ENCODE measurements at places on chromosomes 2 and 18. TPM values are rescaled to one million over a fixed set of nuclear protein-coding genes. Genes with fewer than 3 reads are reported as not detected.
A peak's percentile ranks its signal among the peaks of the same experiment; 100 is the strongest.

- no peak for DNase-seq
- peaks cover 3% of the 10 kb centered on the region for H3K27me3 ChIP-seq
- H3K36me3 ChIP-seq: no peaks in the 10 kb centered on the region
- no peak overlapping the region for H3K4me3 ChIP-seq
- no peak overlapping the region for H3K27ac ChIP-seq
- peaks cover 6% of the 10 kb centered on the region for H3K4me1 ChIP-seq
Measured at GRCh38 chr18:6722690-6723089, 6.8 kb upstream of the ARHGAP28 start.

- DNase-seq: no peak
- H3K27ac ChIP-seq: no peak overlapping the region
- peak overlapping the region; percentile 59 for H3K4me3 ChIP-seq
- H3K4me1 ChIP-seq: peaks cover 2% of the 10 kb centered on the region
Measured at GRCh38 chr2:96117701-96118588, 1.6 kb upstream of the ADRA2B start.

DNA sequence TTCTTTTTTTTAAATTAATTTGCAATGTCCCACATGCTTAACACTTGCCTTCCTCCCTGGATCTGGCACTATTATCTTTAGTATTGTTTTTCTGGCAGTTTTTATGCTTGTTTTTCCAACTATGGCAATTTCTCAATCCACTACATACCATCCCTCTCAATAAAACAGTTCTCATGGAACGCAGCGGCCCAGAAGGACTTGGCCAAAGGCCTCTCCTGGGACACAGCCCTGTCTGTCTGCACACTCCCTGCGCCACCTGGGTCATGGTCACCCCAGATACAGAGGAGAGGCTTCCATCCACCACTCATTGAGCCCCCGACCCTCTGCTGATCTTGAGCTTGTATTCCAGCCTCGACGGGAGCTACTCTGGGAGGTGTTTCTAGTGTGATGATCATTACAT, 91.2 kb downstream of the TWIST2 start:
- no peak overlapping the region for H3K27ac ChIP-seq
- no peak overlapping the region for H3K4me3 ChIP-seq
- H3K36me3 ChIP-seq: no peaks in the 10 kb centered on the region
- H3K27me3 ChIP-seq: peaks cover 2% of the 10 kb centered on the region
- DNase-seq: no peak

The LYPD6B gene
- total RNA-seq: 0.69 TPM

The MPP4 gene
- total RNA-seq: 0.25 TPM

DNA sequence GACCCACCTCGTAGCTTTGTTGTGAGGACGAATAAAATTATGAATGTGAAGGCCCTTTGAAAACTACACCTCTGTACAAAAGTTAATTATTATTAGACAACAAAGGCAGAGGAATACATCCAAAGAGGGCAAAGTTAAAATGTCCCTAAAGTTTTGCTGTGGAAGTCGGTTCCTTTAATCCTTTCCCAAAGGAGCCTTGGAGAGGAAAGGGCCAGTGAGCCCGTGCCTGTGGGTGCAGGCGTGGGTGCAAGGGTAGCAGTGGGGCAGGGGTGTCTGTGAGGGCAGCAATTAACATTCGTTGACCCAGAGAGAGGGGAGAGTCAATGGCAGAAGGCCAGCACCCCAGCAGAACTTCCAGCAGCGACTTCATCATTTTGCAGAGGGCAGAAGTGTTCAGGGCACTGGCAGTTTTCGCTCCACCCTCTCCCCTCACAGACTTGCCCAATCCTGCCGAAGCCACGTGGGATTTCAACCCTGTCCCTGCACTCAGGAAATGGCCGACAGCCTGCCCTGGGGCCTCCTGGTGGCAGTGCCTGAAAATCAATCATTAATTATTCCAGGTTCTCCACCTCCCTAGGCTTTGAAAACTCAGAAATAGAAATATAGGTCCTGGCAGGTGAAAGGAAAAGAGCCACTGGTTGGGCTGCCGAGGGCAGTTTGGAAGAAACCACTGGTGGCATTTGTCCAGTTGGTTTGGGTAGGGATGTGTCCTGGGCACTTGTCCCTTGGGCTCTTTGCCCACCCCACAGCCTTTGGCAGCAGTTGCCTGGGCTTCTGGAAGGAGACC, 4.2 kb upstream of the PAX8 start:
- no peak overlapping the region for H3K4me3 ChIP-seq
- peak; percentile 48 for DNase-seq
- H3K27me3 ChIP-seq: peaks cover 28% of the 10 kb centered on the region
- no peak overlapping the region for H3K27ac ChIP-seq
- no peaks in the 10 kb centered on the region for H3K4me1 ChIP-seq
- H3K36me3 ChIP-seq: no peaks in the 10 kb centered on the region

GRCh38 chr2:12728221-12728777, 11.6 kb downstream of the TRIB2 start:
- H3K27ac ChIP-seq: peak overlapping the region; percentile 38
- DNase-seq: no peak
- peaks cover 25% of the 10 kb centered on the region for H3K4me1 ChIP-seq
- H3K27me3 ChIP-seq: peaks cover 2% of the 10 kb centered on the region

The INHA gene
- not detected for total RNA-seq

The TTN gene
- total RNA-seq: 0.34 TPM

GRCh38 chr2:46690825-46691224, 211.5 kb downstream of the TMEM247 start:
- H3K4me3 ChIP-seq: no peak overlapping the region
- DNase-seq: no peak
- H3K36me3 ChIP-seq: no peaks in the 10 kb centered on the region
- H3K27ac ChIP-seq: no peak overlapping the region
- peaks cover 8% of the 10 kb centered on the region for H3K4me1 ChIP-seq
- no peaks in the 10 kb centered on the region for H3K27me3 ChIP-seq

DNA sequence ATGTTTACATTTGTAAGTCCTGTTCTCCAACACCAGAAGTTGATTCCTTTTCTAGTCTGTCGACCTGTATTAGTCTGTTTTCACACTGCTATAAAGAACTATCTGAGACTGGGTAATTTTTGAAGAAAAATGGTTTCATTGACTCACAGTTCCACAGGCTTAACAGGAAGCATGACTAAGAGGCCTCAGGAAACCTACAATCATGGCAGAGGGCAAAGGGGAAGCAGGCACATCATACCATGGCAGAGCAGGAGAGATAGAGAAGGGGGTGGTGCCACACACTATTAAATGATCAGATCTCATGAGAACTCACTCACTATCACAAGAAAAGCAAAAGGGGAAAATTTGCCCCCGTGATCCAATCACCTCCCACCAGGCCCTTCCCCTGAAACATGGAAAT, 112.8 kb upstream of the MAP3K20 start:
- H3K4me3 ChIP-seq: no peak overlapping the region
- H3K36me3 ChIP-seq: no peaks in the 10 kb centered on the region
- peaks cover 3% of the 10 kb centered on the region for H3K27me3 ChIP-seq

GRCh38 chr2:69272803-69273471, 114.1 kb downstream of the GFPT1 start:
- no peak overlapping the region for H3K4me3 ChIP-seq
- no peaks in the 10 kb centered on the region for H3K36me3 ChIP-seq
- H3K27me3 ChIP-seq: no peaks in the 10 kb centered on the region
- no peaks in the 10 kb centered on the region for H3K4me1 ChIP-seq

DNA sequence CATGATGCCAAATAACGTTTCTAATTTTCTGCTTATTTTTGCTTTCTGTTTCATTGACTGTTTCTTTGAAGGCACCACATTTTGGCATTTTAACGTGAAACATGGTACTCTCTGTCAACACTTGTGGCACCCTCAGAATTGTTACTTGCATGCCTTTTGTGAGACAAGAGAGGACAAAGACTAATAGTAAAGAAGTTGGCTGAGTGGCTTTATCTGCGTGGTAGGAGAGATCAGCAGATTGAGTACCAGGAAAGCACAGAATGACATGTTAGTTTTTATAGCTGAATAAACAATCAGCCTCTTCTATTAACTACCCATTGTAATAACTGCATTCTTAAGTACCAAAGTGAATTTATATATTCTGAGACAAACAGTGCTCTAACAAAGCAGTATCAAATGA, 8.6 kb downstream of the ZNF638 start:
- H3K27ac ChIP-seq: no peak overlapping the region
- peaks cover 2% of the 10 kb centered on the region for H3K27me3 ChIP-seq
- DNase-seq: no peak
- no peaks in the 10 kb centered on the region for H3K36me3 ChIP-seq
- H3K4me1 ChIP-seq: peaks cover 33% of the 10 kb centered on the region
- no peak overlapping the region for H3K4me3 ChIP-seq

The MAB21L4 gene
- total RNA-seq: not detected

The ERMN gene
- total RNA-seq: not detected

The EVX2 gene
- total RNA-seq: 0.76 TPM

The LINC00305 gene
- total RNA-seq: not detected

The ANKRD29 gene
- not detected for total RNA-seq

- H3K27ac ChIP-seq: no peak overlapping the region
- no peaks in the 10 kb centered on the region for H3K27me3 ChIP-seq
- DNase-seq: no peak
- no peak overlapping the region for H3K4me3 ChIP-seq
- no peaks in the 10 kb centered on the region for H3K4me1 ChIP-seq
- H3K36me3 ChIP-seq: no peaks in the 10 kb centered on the region
Measured at GRCh38 chr2:191642541-191642940, 35.4 kb upstream of the NABP1 start.

DNA sequence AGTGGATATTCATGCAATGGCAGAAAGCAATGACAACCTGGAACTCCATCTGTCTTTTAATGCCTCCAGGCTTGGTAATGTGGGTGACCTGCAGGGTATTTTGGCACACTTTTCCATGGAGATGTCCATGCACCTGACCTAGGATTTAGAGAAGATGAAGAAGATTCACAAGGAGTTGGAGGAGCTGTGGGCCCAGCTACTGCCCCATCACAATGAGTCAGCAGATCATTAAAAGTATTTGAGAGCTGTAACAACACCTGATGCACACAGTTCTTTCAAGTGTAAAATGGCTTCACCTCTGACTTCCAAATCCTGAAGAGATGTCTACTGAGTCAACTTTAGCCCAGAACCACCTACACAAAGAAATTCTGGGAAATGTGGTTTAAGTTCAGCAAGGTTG, 22.1 kb upstream of the OSR1 start:
- no peak overlapping the region for H3K4me3 ChIP-seq
- H3K27me3 ChIP-seq: no peaks in the 10 kb centered on the region
- H3K4me1 ChIP-seq: no peaks in the 10 kb centered on the region
- no peaks in the 10 kb centered on the region for H3K36me3 ChIP-seq
- no peak overlapping the region for H3K27ac ChIP-seq

DNA sequence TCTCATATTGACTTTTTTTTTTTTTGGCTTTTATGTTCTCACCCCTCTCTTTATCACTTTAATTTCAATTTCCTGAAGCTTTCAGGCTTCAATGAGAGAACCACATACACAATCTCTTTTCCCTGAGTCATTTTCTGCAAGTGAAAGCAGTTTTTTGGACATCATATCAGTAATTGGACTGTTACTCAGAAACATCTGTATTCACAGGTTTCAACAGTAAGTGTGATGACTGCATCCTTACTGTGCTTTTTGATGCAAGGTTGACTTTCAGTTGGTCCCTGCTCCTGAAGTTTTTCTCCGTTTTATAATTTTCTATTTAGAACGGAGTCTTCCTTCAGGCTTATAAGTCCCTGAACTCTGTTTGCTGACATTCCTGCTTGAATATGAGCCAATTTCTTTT, 70.5 kb upstream of the CCBE1 start:
- peaks cover 2% of the 10 kb centered on the region for H3K27me3 ChIP-seq
- no peak overlapping the region for H3K27ac ChIP-seq
- H3K36me3 ChIP-seq: no peaks in the 10 kb centered on the region
- no peak overlapping the region for H3K4me3 ChIP-seq

The AQP12A gene
- not detected for total RNA-seq

GRCh38 chr2:25131567-25132298, 36.6 kb downstream of the POMC start:
- no peak overlapping the region for H3K27ac ChIP-seq
- H3K4me1 ChIP-seq: peaks cover 5% of the 10 kb centered on the region
- peak; percentile 23 for DNase-seq
- H3K4me3 ChIP-seq: peak overlapping the region; percentile 46
- peaks cover 12% of the 10 kb centered on the region for H3K36me3 ChIP-seq

GRCh38 chr18:58649966-58650816, 21.1 kb upstream of the MALT1 start:
- H3K4me3 ChIP-seq: no peak overlapping the region
- no peak for DNase-seq
- no peak overlapping the region for H3K27ac ChIP-seq
- H3K36me3 ChIP-seq: no peaks in the 10 kb centered on the region

DNA sequence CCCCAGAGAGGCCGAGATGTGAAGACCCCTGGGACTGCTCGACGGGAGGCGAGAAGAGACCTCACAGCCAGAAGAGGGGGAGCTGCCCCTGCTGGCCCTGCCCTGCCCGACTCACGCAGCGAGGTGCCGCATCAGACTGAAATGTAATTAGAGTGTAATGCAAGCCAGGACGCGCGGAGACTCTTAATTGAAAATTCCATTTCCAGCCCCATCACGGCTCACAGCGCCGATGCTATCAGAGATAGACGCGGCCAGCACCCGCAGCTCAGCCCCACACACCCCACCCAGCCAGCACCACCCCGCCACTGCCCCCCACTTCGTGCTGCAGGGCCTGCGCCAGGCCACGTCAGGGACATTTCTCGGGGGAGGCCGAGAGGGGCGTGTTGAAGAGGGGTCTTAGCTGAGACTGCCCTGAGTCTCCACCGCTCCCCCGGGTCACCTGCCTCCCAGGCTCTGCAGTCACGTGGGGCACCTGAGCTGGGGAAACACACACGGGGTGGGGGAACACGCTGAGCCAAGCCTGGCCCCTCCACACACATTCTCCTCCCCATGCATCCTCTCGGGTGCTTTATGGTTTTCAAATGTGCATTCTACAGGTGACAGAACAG, 78.1 kb downstream of the TEX51 start:
- H3K36me3 ChIP-seq: no peaks in the 10 kb centered on the region
- peaks cover 6% of the 10 kb centered on the region for H3K4me1 ChIP-seq
- DNase-seq: no peak
- H3K4me3 ChIP-seq: no peak overlapping the region
- no peak overlapping the region for H3K27ac ChIP-seq

GRCh38 chr2:122094557-122094956, 339.1 kb downstream of the TSN start:
- no peaks in the 10 kb centered on the region for H3K36me3 ChIP-seq
- DNase-seq: no peak
- no peak overlapping the region for H3K4me3 ChIP-seq
- H3K27ac ChIP-seq: no peak overlapping the region
- H3K4me1 ChIP-seq: peaks cover 6% of the 10 kb centered on the region
- H3K27me3 ChIP-seq: peaks cover 1% of the 10 kb centered on the region

- H3K36me3 ChIP-seq: peaks cover 27% of the 10 kb centered on the region
- no peak for DNase-seq
- peaks cover 2% of the 10 kb centered on the region for H3K27me3 ChIP-seq
- no peak overlapping the region for H3K4me3 ChIP-seq
Measured at GRCh38 chr18:35282353-35282752, 7.7 kb downstream of the ZSCAN30 start.

The HOXD13 gene
- 0.17 TPM for total RNA-seq
